ENCODE measurements at places on chromosomes 7 and 10. TPM values are rescaled to one million over a fixed set of nuclear protein-coding genes. Genes with fewer than 3 reads are reported as not detected.

- no peak for DNase-seq
Measured at GRCh38 chr10:74163319-74164068, 12.5 kb downstream of the ADK start.

- no peak for DNase-seq
Measured at GRCh38 chr7:96686305-96686704, 23.3 kb downstream of the SEM1 start.

DNA sequence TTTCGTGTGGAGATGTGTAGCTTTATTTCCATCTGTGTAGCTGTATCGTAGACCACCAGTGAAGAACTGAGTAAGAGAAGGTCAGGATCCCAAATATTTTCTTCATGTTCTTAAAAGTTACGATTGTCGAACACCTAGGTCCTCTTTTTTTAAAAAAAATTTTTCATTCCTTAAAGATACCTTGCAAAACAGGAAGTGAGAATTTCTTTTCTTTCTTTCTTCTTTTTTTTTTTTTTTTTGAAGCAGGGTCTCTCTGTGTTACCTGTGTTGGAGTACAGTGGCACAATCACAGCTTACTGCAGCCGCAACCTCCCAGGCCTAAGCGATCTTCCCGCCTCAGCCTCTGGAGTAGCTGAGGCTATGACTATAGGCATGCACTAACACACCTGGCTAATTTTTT is 60.8 kb downstream of the PHTF2 start:
- DNase-seq = no peak

- no peak for DNase-seq
Measured at GRCh38 chr10:12909836-12910185, 91.7 kb downstream of the CCDC3 start.

- DNase-seq = no peak
Measured at GRCh38 chr7:16494955-16495719, 29.6 kb upstream of the SOSTDC1 start.

Gene NUDT1
- 12.4 TPM for total RNA-seq

All from posterior vena cava (tissue), 2 donors.